Fibroblast of mammary gland (primary cell): ENCODE measurements at places on chromosomes 3 and 15.
A peak's percentile ranks its signal among the peaks of the same experiment; 100 is the strongest.

DNA sequence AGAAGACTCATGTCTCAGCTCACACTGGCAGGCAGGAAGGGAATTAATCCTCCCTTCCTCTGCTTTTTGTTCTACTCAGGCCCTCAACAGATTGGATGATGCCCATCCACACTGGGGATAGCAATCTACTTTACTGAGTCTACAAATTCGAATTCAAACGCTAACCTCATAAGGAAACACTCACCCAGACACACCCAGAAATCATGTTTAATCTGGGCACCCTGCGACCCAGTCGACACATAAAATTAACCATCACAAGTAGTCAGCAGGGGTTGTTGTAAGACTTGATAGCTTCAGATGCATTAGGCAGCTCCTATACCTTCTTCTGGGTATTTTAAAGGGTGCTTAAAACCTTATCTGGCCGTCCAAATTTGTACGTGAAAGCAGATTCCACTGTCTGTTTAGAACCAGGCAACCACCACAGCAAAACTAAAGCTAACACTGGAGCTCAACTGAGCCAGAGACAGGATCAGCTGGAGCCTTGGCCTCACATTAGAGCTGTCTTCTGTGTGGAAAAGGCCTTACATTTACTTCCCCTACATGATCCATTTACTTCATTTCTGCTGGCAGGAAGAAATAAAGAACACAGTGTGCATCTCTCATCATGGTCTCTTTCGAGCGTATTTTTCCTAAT is 407.3 kb upstream of the PPP2R3A start:
- no peak for DNase-seq

- no peak for DNase-seq
Observed at GRCh38 chr15:60382773-60383674, 14.8 kb downstream of the ANXA2 start.

DNA sequence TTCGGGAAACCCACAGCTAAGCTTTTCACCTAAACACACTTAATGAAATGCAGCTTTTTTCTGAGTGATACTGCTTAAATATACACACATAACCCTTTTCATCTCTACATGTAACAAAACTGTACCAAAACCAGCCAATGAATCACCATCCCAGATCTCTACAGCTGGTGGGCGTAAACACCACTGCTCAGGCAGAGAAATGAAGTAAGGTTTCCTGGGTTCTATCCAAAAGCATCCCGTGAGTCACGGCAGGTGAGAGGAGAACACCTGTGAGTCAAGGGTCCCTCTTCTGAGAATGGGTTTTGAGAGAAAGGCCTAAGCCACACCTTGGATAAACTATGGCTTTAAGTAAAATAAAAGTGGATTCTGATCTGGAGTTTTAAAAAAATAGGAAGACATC is 2.6 kb downstream of the CLDN1 start:
- DNase-seq: no peak

GRCh38 chr15:90113166-90113565 is 10.9 kb upstream of the IDH2 start:
- no peak for DNase-seq

DNA sequence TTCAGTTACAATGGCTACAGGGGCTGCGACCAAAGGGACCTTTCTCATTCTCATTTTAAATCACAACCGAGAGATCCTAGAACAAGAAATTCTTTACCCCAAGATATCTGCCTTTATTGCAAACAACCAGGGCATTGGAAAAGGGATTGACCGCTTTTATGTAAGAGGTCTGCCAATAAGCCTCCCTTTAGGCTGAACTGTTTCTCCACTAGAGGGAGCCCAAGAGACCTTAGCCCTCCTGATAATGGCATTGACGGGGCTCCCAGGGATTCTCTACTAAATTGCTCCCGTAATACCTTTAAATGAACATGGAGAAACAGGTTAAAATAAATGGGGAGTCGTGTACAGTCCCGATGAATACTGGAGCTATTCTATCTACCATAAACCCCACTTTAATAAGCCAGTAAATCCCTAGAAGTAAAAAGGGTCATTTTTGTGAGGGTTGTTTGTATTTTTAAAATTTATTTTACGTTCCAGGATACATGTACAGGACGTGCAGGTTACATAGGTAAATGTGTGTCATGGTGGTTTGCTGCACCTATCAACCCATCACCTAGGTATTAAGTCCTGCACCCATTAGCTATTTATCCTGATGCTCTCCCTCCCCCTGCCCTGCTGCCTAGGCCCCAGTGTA is 7.5 kb upstream of the IGSF10 start:
- DNase-seq: peak; percentile 71

DNA sequence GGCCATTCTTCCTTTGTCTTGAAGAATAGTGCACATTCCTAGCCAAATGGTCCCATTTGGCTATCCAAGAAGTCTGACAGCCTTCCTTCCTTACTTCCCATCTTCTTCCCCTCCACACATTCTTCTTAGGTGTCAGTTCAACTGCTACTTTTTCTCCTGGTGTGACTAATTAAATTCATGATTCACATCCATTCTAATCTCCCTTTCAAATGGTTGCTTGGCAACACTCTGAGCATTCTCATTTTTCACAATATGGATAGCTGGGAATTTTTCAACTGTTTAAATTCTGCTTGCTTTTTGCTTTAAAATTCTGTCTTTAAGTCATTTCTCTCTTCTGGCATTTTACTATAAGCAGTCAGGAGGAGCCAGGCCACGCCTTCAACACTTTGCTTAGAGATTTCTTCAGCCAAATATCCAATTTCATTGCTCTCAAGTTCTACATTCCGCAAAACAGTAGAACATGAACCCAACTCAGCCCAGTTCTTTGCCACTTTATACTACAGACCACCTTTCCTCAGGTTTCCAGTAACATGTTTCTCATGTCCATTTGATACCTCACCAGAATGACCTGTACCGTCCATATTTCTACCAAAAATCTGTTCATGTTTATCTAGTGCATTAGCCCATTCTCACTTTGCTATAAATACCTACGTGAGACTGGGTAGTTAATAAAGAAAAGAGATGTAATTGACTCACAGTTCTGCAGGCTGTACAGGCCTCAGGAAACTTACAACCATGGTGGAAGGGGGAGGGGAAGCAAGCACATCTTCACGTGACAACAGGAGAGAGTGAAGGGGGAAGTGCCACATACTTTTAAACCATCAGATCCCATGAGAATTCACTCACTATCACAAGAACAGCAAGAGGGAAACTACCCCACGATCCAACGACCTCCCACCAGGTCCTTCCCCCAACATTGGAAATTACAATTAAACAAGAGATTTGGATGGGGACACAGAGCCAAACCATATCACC is 31.9 kb upstream of the MCF2L2 start:
- DNase-seq: no peak

GRCh38 chr3:88003115-88003755 is 55.6 kb downstream of the CGGBP1 start:
- peak; percentile 68 for DNase-seq

- DNase-seq: no peak
Observed at GRCh38 chr15:54772663-54773062, 424.1 kb downstream of the RSL24D1 start.

GRCh38 chr15:69612112-69612511 is 159.5 kb downstream of the RPLP1 start:
- no peak for DNase-seq

- peak; percentile 100 for DNase-seq
Observed at GRCh38 chr3:115239717-115240116, 92.6 kb upstream of the ZBTB20 start.

DNA sequence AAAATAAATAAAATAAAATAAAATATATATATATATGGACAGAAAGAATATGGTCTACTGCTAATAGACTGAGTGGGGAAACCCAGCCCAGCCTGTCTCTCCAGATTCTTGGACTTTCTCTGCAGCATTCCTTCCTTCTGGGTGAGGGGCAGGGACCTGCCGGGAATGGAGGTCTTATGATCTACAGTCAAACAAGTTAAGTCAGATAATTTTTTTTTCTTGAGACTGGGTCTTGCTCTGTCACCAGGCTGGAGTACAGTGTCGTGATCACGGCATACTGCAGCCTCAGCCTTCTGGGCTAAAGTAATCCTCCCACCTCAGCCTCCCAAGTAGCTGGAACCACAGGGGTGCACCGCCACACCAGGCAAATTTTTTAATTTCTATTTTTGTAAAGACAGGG is 33.5 kb upstream of the ZNF774 start:
- DNase-seq: no peak

GRCh38 chr3:44041726-44042125 is 200.0 kb upstream of the TOPAZ1 start:
- no peak for DNase-seq

- no peak for DNase-seq
Observed at GRCh38 chr15:43235536-43235935, 14.7 kb upstream of the EPB42 start.

DNA sequence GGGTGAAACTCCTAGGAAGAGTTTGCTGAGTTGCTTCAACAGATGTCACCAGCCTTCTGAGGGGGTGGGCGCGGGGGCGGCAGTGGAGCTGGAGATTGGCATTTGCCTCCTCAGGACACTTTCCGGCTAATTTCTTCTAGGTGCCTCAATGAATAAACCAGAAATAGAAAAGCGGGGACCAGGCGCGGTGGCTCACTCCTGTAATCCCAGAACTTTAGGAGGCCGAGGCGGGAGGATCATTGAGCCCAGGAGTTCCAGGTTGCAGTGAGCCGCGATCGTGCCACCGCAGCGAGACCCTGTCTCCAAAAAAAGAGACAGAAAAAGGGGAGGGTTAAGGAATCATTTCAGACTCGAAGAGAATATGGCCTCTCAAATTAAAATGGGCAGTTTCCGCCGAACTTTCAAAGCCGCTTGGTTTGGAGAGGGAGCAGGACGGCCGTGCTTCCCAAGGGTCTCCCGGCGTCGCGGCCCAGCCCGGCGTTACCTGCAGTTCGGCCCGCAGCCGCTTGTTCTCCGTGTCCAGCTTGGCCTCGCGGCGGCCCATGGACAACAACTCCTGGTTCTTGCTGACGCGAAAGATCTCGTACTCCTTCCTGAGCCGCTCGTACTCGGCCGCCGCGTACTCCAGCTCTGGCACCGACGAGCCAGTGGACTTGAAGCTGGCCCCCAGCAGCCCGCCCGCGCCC is 587 bp downstream of the NPHP3 start:
- DNase-seq: peak; percentile 62

GRCh38 chr3:111584744-111585143 is 10.4 kb downstream of the ZBED2 start:
- DNase-seq: no peak

GRCh38 chr3:114624047-114624445 is 330.2 kb downstream of the TIGIT start:
- DNase-seq: peak; percentile 68

DNA sequence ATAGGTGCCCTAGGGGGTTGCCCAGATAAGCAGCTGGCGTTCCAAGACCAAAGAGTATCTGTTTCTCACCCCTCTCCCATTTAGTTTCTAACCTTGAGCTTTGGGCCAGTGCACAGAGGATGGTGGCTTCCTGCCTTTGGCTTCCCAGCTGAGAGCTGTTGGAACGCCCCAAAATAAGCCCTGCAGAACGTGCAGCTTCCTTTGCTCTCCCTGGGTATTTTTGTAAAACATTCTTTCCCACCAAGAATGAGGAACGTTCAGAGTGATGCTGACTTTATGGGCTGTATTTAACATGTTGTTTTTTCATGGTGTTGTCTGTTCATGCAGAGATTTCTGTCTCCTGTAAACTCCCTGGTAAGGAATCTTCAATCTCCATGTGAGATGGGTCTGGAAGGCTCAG is 63.8 kb downstream of the LPP start:
- DNase-seq: no peak

GRCh38 chr3:4474683-4475490 is 7.8 kb upstream of the SUMF1 start:
- DNase-seq: peak; percentile 91

- DNase-seq: no peak
Observed at GRCh38 chr3:14392803-14393319, 9.5 kb upstream of the SLC6A6 start.

- DNase-seq: peak; percentile 77
Observed at GRCh38 chr3:128152419-128153155, 694 bp upstream of the EEFSEC start.

- DNase-seq: no peak
Observed at GRCh38 chr3:79368403-79368802, 399.4 kb downstream of the ROBO1 start.

- DNase-seq: no peak
Observed at GRCh38 chr15:37100966-37101215, 542 bp upstream of the MEIS2 start.

GRCh38 chr3:153244961-153245360 is 82.9 kb downstream of the RAP2B start:
- peak; percentile 75 for DNase-seq

- DNase-seq: no peak
Observed at GRCh38 chr3:113174304-113174703, 37.1 kb upstream of the BOC start.

DNA sequence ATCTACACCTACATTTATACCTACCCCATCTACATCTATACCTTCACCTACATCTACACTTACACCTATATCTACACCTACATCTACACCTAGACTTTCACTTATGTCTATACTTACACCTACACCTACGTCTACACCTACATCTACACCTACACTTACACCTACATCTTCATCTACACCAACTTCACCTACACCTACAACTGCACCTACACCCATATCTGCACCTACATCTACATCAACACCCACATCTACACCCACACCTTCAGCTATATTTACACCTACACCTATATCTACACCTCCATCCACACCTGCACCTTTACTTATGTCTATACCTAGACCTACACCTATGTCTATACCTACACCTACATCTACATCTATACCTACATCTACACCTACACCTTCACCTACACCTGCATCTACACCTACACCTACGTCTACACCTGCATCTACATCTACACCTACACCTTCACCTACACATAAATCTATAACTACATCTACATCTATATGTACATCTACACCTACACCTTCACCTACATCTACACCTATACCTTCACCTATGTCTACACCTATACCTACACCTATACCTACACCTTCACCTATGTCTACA is 30.9 kb upstream of the PRR23E start:
- DNase-seq: no peak

DNA sequence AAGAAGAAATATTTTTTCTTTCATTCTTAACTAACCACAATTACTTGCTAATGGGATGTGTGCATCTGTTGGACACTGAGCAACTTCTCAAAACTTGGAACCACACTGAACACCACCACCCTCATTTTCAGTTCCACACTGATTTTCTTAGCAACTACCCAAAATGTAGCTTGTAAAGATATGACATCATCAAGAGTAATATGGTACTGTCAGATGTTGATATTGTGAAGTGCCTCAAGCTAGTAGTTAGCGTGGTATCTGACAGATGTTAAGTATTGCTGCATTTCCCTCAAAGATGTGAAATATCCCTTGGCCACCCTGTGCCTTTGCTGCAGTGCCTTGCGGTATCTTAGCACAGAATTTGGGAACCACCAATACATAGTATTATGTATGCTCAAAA is 9.3 kb downstream of the RFTN1 start:
- peak; percentile 14 for DNase-seq

DNA sequence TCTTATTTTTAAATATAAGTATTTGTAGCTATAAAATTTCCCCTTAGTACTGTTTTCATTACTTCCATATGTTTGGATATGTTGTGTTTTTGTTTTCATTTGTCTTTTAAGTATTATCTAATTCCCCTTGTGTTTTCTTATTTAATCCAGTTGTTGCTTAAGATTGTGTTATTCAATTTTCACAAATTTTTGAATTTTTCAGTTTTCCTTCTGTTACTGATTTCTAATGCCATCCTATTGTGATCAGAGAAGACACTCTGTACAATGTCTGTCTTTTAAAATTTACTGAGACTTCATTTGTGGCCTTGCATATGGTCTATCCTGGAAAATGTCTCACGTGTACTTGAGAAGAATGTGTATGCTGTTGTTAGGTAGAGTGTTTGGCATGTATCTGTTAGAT is 795.6 kb upstream of the CFAP20DC start:
- DNase-seq: no peak
